Activated T-cell treated with anti-CD3 and anti-CD28 coated beads, Interleukin-2, amount 50 U/mL, for 72 hours (primary cell): ENCODE measurements at places on chromosomes 13 and 19. TPM values are rescaled to one million over a fixed set of nuclear protein-coding genes. Genes with fewer than 3 reads are reported as not detected.

- H3K27ac ChIP-seq, result peak overlapping the region; percentile 72
- DNase-seq, result no peak
- peaks cover 2% of the 10 kb centered on the region for H3K36me3 ChIP-seq
- no peaks in the 10 kb centered on the region for H3K27me3 ChIP-seq
- H3K4me1 ChIP-seq, result peaks cover 5% of the 10 kb centered on the region
Measured at GRCh38 chr13:91360246-91360751, 12.8 kb downstream of the MIR17HG start.

GRCh38 chr13:75839406-75839805 lies 203.3 kb downstream of the LMO7 start:
- no peak for DNase-seq
- H3K27ac ChIP-seq, result peak overlapping the region; percentile 31
- peaks cover 10% of the 10 kb centered on the region for H3K4me1 ChIP-seq
- H3K27me3 ChIP-seq, result no peaks in the 10 kb centered on the region
- H3K36me3 ChIP-seq, result peaks cover 15% of the 10 kb centered on the region

DNA sequence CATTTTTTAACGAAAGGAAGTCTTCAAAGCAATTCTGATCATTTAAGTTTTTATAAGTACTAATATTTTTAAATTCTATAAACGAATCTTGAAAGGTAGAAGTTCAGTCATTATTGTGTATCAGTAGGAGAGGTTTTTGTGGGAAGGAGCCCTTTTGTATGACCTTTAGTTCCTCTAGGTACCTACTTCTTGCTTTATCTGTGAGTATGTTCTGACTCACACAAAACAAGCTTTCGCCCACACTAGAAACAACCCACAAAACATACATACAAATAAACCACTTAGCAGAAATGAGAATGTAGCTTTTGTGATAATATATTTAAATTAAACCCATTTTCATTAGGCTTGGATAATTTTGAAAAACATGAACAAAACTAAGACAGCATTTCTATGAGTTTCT lies 27.8 kb downstream of the ERCC5 start:
- H3K27ac ChIP-seq, result no peak overlapping the region
- H3K36me3 ChIP-seq, result peaks cover 13% of the 10 kb centered on the region
- no peaks in the 10 kb centered on the region for H3K27me3 ChIP-seq
- DNase-seq, result no peak
- peaks cover 25% of the 10 kb centered on the region for H3K4me1 ChIP-seq

DNA sequence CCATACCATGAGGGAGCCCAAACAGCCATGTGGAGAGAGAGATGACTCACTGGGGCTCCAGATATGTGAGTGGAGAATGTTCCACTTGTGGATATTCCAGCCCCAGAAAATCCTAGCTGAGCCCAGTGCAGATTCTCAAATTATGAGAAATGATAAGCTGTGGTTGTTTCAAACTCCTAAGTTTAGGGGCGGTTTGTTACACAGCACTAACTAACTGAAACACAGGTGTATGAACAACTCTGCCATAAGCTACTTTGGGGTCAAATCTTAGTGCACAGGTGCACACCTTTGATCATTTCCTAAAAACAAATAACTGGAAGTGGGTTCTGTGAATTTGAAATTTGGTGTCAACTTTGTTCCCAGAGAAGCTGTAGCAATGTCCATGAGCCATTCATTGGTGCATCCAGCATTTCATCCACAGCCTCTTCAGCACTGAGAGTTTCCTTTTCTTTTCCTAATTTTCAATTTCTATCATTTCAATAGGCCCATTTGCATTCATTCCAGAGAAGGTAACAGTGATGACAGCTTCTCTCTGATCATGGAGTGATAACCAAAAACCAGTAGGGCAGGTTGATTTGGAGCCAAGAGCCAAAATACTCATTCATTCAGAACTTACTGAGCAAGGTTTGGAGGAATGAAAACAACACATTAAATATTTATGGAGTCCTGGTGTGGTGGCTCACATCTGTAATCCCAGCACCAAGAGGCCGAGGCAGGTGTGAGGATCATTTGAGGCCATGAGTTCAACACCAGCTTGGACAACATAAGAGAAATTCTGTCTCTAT lies 8.8 kb upstream of the CLPP start:
- DNase-seq, result no peak
- no peaks in the 10 kb centered on the region for H3K27me3 ChIP-seq
- no peak overlapping the region for H3K27ac ChIP-seq
- no peak overlapping the region for H3K4me3 ChIP-seq

DNA sequence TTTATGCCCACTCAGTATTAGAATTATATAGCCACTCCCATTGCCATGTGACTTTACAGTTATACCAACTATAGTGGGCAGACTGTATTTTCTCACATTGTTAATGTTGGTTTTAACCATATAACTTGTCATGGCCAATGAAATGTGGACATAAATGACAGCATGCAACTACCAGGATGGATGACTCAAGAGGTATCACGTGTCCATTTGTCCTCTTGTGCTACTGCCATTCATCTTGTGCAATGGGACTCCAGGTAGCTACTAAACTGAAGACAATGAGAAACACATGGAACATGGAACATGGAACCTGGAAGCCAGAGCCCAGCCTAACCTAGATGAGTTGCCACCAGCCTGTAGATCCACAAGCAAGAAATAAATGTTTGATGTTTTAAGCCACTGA lies 242.7 kb upstream of the IPO5 start:
- no peaks in the 10 kb centered on the region for H3K36me3 ChIP-seq
- no peak overlapping the region for H3K27ac ChIP-seq
- no peak overlapping the region for H3K4me3 ChIP-seq
- H3K4me1 ChIP-seq, result no peaks in the 10 kb centered on the region

DNA sequence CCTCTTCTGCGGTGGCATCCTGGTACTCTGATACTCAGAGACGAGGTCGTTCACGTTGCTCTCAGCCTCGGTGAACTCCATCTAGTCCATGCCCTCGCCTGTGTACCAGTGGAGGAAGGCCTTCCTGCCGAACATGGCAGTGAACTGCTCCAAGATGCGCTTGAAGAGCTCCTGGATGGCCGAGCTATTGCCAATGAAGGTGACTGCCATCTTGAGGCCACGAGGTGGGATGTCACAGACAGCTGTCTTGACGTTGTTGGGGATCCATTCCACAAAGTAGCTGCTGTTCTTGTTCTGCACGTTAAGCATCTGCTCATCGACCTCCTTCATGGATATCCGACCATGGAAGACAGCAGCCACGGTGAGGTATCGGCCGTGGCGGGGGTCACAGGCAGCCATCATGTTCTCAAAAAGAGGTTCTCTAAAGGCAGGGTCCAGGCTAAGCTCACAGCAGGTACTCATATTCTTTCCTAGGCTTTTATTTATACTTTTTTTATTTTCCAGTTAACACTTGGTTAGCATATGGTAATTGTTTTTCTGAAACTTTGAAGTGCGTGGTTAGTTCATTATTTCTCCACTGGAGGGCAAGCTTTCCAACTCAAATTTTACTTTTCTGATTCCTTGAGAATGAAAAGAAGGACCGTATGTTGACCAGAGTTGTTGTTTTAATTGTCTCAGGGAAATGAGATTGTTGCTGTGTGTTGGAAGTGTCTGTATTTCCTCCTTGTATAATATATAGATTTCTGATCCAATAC lies 72.4 kb upstream of the RGCC start:
- no peak overlapping the region for H3K4me3 ChIP-seq
- peaks cover 11% of the 10 kb centered on the region for H3K4me1 ChIP-seq
- H3K27me3 ChIP-seq, result no peaks in the 10 kb centered on the region
- no peak overlapping the region for H3K27ac ChIP-seq
- no peaks in the 10 kb centered on the region for H3K36me3 ChIP-seq
- no peak for DNase-seq

DNA sequence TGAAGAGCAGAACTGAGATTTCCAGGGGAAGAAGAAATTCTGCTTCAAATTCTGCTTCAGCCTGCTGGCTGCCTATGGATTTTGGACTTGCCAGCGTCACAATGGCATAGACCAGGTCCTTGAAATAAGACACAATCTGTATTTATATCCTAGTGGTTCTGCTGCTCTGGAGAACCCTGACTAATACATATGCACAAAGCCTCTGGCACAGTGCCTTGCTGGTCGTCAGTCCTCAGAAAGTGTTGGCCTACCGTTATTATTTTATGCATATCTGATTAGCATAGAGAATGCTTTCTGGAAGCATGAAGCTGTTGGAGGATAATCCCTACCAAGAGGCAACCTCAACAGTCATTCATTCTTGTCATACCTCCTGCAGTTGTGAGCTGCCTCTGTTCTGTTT lies 213.7 kb downstream of the B3GLCT start:
- H3K36me3 ChIP-seq, result no peaks in the 10 kb centered on the region
- no peak overlapping the region for H3K27ac ChIP-seq
- DNase-seq, result no peak
- H3K4me1 ChIP-seq, result no peaks in the 10 kb centered on the region
- peaks cover 13% of the 10 kb centered on the region for H3K27me3 ChIP-seq

DNA sequence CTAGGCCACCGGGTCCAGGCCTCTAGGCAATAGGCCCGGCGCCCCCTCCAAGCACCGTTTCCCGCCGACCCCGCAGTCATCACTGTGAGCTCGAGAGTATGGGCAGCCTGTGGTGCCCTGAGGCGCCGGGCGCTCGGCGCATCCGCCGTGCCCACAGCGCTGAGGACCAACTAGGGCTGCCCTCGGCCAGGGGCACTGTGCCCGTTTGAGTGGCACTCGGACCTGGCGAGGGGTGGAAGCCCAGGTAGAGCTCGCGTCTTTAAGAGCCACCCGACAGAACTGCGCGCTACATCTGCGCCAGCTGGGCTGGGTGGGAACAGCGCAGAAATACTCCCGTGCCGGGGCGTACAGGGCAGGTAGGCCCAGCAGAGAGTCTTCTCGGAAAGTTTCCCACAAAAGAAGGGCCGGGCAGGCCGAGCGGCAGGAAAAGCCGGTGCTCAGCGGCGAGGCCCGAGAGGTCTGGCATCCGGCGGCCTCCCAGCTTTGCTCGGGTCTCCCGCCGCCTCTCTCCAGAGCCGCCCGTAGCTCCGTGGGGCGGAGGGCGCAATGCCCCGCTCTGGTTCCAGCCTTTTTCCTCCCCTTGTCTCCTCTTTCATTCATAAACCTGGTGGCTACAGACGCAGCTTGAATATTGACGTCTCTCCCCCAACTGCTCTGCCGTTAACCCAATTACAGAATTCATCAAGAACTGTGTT lies 5.4 kb upstream of the SOX1 start:
- peaks cover 7% of the 10 kb centered on the region for H3K36me3 ChIP-seq
- no peak overlapping the region for H3K27ac ChIP-seq
- DNase-seq, result no peak
- no peak overlapping the region for H3K4me3 ChIP-seq
- H3K27me3 ChIP-seq, result peaks cover 79% of the 10 kb centered on the region

DNA sequence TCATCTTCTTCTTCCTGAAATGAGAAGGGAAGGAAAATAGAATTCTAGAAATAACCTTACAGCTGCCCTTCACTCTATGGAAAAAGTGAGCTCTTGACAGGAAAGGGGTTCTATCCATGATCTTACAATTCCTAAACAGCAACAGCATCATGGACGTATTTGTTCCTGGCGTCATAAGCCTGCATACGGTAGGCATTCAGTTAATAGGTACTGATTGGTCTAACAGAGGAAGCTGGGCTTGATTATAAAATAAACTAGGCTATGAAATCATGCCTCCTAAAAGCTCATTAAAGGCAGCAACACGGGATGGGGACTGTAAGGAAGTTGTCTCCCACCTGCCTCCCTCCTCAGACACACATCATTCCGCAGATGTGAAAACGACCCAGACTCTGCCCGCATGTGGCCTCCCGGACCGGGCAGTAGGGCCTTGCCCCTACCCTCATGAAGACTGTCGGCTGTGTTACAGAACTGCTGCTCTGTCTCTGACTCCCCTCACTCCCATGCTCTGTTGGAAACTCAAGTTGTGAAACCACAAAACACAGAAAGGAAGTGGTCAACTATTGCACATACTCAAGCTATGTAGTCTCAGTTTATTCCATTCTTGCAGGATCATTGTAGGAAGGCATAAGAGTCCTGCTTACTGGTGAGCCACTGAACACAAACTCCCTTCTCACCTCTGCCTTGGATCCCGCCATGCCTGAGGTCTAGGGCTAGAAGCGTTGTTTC lies 129.8 kb downstream of the DLEU7 start:
- H3K4me1 ChIP-seq, result peaks cover 10% of the 10 kb centered on the region
- H3K4me3 ChIP-seq, result peak overlapping the region; percentile 52
- H3K36me3 ChIP-seq, result no peaks in the 10 kb centered on the region
- H3K27me3 ChIP-seq, result peaks cover 9% of the 10 kb centered on the region
- DNase-seq, result peak; percentile 12

- H3K4me1 ChIP-seq, result no peaks in the 10 kb centered on the region
- no peaks in the 10 kb centered on the region for H3K27me3 ChIP-seq
- no peak overlapping the region for H3K4me3 ChIP-seq
- no peaks in the 10 kb centered on the region for H3K36me3 ChIP-seq
Measured at GRCh38 chr13:32060401-32060878, 28.9 kb downstream of the FRY start.

DNA sequence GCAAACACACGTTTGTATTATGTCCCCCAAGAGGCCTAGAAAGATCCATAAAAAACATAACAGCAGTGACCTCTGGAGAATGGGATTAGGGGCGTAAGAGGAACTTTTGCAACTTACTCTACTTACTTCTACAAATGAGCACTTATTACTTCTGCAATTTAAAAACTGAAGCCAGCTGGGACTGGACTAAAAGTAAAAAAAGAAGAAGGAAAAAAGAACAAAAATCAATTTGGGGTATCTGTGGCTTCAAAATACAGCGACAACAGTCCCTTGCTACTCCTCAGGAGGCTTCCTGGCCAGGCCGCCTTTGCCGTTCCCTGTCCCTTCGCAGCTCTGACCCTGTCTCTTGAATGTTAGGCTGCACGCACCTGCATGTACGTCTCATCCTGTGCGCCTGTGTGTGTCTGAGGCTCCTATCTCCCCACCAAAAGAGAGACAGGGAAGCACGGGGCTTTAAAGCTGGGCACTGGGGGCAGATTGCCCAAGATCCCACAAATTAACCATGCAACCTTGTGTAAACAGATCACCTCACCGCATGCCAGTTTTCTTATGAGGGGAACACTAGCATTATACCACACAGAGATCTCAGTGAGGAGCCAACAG lies 12.1 kb upstream of the FKRP start:
- peak overlapping the region; percentile 82 for H3K27ac ChIP-seq
- peaks cover 27% of the 10 kb centered on the region for H3K4me1 ChIP-seq
- no peak for DNase-seq
- no peaks in the 10 kb centered on the region for H3K27me3 ChIP-seq
- H3K4me3 ChIP-seq, result no peak overlapping the region

The PROSER1 gene
- 116 TPM for total RNA-seq

The LGALS14 gene
- 4.3 TPM for total RNA-seq

The HIPK4 gene
- not detected for total RNA-seq

The HSD17B14 gene
- 3.2 TPM for total RNA-seq

The LRP3 gene
- not detected for total RNA-seq

The BRME1 gene
- total RNA-seq, result 15.7 TPM

The RNF225 gene
- 1.5 TPM for total RNA-seq

The CGB2 gene
- total RNA-seq, result 1.4 TPM

The ZNF582 gene
- 3.7 TPM for total RNA-seq
